Right renal pelvis (tissue), 4 donors: ENCODE measurements at places on chromosomes 5 and 9.

DNA sequence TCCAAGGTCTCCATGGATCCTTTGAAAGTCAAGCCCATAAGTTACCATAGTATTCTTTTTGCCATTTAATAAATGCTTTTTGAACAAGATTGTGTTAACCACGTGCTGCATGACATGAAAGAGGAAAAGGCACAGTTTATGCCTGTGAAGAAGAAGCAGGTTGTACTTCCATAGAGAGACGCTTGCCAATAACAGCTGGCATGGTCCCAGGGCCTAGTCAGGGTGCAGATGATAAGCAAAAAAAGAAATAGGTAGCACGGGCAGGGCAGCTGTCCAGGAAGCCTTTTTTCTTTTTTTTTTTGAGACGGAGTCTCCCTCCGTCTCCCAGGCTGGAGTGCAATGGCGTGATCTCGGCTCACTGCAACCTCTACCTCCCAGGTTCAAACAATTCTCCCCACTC is 71.8 kb upstream of the CLINT1 start:
- DNase-seq: no peak

DNA sequence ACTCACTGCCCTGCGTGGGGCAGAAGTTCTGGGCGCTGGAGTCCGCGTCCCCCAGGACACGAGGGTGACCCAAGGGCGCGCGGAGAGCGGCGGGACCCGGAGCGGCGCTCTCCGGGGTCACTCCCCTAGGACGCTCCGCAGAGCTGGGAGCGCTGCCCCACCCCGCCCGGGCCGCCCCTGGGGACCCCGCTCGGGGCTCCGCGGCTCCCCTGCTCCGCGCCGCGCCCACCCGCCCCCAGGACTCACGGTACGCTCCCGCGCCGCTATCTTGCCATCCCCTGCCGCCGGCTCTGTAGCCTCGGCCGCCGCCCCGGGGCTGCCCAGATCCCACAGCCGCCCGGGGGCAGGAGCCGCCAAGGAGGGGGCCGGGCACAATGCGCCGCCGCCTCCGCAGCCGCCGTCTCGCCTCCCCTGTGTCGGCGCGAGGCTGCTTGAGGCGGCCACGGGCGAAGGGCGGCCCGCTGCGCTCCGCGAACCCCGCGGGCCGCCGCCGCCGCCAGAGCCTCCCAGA is 303 bp downstream of the LIFR start:
- no peak for DNase-seq

- DNase-seq: no peak
Measured at GRCh38 chr9:137326445-137327065, 24.5 kb upstream of the NRARP start.

DNA sequence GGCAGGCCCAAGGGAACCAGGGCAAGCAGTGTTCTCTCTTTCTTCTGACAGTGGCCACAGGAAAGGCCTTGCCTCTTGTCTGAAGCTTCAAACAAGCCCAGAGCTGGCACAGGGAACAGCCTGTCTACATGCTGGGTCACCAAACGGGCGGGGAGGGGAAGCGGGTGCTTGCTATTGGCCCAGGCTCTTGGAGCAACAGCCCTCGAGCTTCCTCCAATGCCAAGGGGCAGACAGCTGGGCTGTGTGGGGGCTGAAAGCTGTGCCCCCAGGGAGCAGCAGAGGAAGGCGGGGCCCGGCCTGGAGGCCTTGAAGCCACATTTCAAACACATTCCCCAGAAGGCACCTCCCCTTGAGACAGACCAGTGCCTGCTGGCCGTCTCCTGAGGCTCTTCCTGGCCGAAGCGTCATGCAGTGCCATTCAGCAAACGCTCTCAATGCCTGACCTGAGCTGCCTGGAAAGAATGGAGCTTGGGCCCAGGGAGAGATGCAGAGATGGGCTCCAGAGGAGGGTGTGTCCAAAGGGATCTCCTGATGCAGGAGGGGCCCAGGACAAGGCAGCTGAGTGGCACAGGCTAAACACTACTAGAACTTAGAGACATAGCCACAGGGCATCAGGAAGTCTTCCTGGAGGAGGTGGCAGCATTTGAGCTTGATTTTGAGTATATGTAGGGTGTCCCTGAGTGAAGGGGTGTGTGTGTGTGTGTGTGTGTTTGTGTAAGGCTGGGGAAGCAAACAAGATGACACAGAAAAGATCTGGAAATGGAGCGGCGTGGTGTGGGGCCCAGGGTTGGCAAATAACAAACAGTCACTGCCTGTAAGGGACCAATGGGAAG is 2.5 kb downstream of the FIBCD1 start:
- no peak for DNase-seq

DNA sequence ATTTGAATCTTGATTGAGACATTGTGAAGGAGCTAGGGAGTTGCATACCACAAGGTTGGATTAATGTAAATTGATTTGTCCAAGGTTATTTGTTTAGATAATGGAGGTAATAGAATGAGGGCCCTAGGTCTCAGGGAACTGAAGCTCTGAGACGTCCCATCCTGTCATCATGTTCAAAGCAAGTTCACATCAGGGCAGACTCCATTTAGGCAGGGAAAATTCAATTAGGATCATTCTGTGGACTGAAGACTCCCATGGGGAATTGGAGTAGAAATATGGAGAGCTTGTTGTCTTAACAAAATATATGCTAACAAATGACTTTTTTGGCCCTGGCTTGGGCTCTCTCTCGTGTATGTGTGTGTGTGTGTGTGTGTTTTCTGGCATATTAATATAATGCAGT is 722.0 kb upstream of the ADAMTS16 start:
- DNase-seq: no peak

DNA sequence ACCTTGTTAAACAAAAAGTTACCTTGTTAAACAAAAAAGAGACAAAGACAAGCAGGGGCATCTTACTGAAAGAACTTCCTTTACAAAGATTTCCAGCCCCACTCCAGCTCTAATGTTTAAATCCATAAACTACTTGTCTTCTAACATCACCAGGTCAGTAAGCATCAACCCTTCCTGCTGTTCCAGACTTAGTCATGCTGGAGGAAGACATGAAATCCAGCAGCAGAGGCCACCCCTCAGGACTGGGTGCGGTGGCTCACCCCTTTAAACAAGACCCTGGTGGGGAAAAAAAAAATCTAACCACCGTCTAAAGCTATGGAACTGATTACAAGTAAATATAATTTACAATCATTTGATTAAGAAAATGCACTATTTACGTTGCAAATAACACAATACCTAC is 9.1 kb downstream of the PDCL start:
- DNase-seq: no peak

DNA sequence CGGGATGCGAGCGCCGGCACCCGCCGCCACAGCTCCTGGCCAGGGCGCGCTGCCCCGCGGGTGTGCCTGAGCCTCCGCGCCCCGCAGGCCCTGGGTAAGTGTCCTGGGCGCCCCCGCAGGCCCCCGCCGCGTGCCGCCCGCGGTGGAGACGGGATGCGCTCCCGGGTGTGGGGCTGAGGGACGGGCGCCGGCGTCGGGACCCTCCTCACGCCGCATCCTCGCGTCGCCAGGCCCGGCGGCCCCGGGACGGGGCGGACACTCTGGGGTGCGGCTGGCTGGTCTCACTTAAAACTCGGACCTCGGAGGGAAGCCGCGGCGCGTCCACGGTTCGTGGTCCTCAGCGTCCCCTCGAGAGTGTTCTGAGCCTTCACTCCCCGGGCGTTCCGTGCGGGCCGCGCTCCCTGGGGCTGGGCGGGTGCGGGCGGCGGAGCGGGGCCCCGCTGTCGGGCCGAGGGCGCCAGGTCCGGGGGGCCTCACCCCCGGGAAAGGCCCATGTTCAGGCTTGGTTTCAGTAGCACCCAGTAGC is 275 bp downstream of the AHRR start:
- no peak for DNase-seq

DNA sequence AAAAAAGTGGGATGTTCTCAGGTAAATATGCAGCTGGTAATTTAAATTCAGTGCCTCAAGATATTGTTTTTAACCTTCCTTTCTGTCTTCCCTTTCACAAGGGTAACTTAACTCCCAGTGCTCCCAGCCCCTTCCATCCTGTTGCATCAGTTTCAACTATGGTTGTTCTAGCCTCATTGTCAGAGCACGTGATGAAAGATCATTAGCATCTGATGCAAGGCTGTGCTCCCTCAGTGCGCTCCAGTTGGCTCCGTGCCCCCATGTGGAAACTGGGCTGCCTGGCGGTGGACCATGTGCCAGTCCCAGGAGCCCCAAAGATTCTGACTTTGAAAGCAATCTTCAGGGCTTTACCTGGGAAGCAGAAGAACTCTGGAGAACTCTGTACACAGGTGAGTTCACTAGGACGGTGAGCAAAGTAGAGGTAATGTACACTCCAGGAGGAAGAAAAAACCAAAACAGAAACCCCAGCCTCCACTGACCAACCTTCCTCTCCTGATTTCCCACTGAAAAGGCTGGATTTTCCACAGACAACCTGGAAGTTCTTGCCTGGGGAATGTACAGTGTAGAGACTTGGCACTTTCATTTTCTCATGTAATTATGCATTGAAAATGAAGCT is 96.9 kb downstream of the SLC1A3 start:
- DNase-seq: no peak

- DNase-seq: no peak
Measured at GRCh38 chr5:147101659-147102369, 133.0 kb upstream of the STK32A start.

- DNase-seq: no peak
Measured at GRCh38 chr9:123216251-123216797, 52.1 kb downstream of the STRBP start.

DNA sequence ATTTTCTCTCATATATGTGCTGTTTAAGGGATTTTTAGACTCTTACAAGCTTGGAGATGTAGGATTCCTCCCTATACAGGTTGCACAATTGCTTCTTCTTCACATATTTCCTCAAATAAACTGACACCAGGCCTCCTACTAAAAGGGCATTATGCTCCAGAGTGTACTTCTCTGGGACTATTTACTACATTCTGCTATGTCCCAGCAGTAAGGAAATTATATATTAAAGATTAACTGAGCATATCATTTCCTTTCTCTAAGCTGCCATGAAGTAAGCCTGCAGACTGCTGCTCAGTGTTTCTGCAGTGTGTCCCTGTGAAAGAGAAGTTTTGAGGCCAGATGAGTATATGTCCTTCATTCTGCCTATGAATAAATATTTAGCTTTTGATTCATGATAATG is 356.9 kb upstream of the NUDT12 start:
- no peak for DNase-seq

- DNase-seq: no peak
Measured at GRCh38 chr5:142366007-142366406, 41.2 kb upstream of the SPRY4 start.

GRCh38 chr5:9483779-9484178 is 62.1 kb downstream of the SEMA5A start:
- no peak for DNase-seq

DNA sequence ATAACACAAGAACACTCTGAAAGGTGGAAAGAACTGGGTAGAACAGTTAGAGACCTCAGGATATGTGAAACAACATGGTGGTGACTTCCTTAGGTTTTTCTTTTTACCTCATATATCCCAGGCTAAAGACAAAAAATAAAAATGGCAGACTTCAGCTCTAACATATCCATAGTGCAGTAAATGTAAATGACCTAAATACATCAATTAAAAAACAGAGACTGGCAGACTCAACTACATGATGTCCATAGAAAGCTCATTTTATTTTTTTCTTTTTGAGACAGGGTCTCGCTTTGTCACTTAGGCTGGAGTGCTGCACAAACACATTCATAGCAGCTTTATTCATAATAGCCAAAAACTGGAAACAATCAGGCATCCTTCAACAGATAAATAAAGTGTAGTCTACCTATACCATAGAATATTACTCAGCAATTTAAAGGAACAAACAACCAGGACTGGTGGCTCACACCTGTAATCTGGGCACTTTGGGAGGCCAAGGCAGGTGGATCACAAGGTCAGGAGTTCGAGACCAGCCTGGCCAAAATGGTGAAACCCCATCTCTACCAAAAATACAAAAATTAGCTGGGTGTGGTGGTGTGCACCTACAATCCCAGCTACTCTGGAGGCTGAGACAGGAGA is 4.8 kb downstream of the C5orf15 start:
- no peak for DNase-seq

DNA sequence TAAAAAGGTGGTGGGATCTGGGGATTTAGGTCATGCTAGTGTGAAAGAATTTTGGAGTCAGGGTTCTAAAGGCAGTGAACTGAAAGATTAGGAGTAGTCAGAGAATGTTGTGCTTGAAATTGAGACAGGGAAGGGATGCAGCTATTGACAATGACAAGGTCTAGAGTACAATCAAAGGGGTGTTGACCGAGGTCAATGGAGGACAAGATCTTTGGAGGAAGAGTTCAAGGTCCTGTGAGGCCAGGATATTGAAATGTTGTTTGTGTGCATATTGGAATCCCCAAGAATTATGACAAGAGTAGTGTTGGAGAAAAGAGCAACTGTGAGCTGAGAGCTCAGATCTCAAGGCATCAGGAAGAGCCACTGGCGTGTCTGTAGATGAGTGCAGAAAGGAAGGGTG is 116.9 kb downstream of the RASGRF2 start:
- DNase-seq: no peak

GRCh38 chr5:82662340-82662739 is 384.2 kb upstream of the RPS23 start:
- DNase-seq: no peak

DNA sequence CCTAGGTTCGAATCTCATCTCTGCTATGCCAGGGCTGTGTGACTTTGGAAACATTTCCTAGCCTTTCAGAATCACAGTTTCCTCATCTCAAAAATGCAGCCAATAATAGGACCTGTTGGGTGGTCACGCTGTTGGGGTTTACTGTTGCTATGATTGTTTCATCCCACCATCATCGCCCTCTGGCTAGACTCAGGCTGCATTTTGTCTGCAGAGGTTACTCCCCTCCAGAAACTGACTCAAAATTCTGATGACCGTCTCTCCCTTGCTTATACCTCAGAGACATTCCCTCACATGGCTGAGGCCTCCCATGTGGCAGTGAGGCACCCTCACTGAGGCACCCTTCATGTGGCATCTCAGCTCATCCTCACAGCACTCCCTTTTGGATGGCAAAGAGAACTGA is 61.6 kb downstream of the COL27A1 start:
- no peak for DNase-seq

GRCh38 chr9:25017779-25018178 is 472.1 kb upstream of the IZUMO3 start:
- DNase-seq: no peak

GRCh38 chr5:178234121-178234749 is 1.6 kb upstream of the PHYKPL start:
- no peak for DNase-seq

- no peak for DNase-seq
Measured at GRCh38 chr5:6178846-6179532, 199.4 kb downstream of the MED10 start.

- DNase-seq: no peak
Measured at GRCh38 chr5:74628359-74628758, 12.2 kb downstream of the ENC1 start.

GRCh38 chr9:132506977-132507669 is 75.3 kb upstream of the BARHL1 start:
- no peak for DNase-seq
